Tibial nerve (tissue), 4 donors: ENCODE measurements at places on chromosomes 12 and 14.

DNA sequence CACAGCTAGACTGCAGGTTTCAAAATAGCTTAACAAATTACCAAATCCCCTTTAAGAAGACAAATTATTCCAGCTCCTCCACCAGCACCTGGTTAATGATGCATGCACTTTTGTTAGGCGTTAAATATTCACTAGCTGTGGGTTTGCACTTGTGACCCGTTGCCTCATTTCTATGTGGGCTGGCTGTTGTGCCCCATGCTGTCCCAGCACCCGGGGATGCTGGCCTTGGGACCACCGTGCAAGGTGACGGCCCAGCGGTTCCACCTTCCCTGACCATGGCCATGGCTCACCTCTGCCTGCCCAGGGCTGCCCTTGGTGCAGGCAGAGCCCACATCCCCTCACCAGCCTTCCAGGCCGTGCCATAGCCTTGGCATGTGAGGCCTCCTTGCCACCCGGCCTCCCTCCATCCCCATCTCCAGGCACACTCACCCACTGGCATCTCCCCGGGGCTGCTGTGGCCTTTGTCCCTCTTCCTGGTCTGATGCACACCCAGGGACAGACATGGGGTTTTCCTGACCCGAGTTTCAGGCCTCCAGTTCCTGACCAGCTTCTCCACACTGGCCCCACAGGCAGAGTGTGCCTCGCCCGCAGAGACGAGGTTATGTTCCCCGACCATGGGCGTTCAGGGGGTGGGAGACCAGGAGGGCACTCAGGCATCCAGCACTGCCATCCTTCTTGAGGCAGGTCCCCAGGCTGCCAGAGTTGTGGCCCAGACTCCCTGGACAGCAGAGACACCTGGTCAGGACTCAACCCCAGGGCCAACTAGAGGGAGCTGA is 20.3 kb upstream of the C14orf180 start:
- no peak for DNase-seq
- no peak overlapping the region for H3K27ac ChIP-seq
- no peaks in the 10 kb centered on the region for H3K36me3 ChIP-seq
- no peak overlapping the region for H3K4me3 ChIP-seq
- H3K4me1 ChIP-seq = no peaks in the 10 kb centered on the region
- peaks cover 11% of the 10 kb centered on the region for H3K27me3 ChIP-seq

DNA sequence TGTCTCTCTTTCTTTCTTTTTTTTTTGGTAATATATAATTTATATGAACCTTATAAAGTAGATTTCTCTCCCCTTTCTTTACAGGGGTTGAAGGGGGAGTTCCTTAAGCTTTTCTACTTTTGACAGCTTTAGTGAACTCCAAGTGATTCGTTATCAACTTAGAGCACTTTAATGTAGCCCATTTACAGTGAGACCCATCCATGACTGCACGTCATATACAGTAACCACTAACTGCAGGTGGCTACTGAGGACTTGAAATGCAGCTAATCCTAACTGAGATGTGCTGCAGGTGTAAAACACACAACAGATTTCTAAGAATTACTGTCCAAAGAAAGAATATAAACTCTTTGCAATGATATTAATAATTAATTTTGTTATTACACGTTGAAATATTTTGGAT is 582 bp downstream of the LRRIQ1 start:
- DNase-seq = no peak
- H3K27ac ChIP-seq = no peak overlapping the region
- H3K36me3 ChIP-seq = no peaks in the 10 kb centered on the region
- no peaks in the 10 kb centered on the region for H3K4me1 ChIP-seq
- peak overlapping the region; percentile 41 for H3K4me3 ChIP-seq
- no peaks in the 10 kb centered on the region for H3K27me3 ChIP-seq

DNA sequence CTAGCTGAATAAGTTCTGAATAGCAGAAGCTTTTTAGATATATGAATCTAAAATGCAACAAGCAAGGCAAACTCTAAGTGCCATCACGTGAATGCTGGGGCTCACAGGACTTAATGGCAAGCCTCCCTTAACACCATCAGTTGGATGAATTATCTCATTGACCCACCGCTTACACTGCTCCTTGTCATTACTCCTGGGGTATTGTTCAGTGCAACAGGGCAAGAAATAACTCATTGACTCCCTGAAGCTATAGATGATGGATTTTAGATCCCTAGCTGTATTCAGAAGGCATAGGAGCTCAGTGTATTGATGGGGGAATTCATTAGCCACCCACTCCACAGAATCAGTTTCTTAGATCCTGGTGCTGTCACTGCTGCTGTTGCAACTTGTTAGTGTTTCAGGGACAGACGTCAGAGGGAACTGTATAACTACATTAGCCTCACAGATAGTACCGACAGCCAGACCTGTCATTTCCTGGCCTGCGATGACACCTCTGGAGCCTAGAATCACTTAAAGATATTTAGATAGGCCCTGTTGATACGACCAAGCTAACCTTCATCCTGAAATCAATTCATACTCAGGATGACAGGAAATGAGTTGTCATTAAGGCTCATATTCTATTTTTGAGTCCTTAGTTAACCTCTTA is 735.3 kb downstream of the DIO2 start:
- no peak overlapping the region for H3K27ac ChIP-seq
- H3K36me3 ChIP-seq = no peaks in the 10 kb centered on the region
- H3K4me3 ChIP-seq = no peak overlapping the region
- H3K27me3 ChIP-seq = no peaks in the 10 kb centered on the region
- H3K4me1 ChIP-seq = no peaks in the 10 kb centered on the region

- peaks cover 19% of the 10 kb centered on the region for H3K4me1 ChIP-seq
- DNase-seq = no peak
- H3K4me3 ChIP-seq = no peak overlapping the region
- H3K27me3 ChIP-seq = no peaks in the 10 kb centered on the region
- H3K36me3 ChIP-seq = no peaks in the 10 kb centered on the region
Observed at GRCh38 chr12:103774977-103775560, 66.0 kb downstream of the NT5DC3 start.

GRCh38 chr12:5505751-5506150 is 73.8 kb downstream of the NTF3 start:
- H3K4me3 ChIP-seq = no peak overlapping the region
- H3K27me3 ChIP-seq = no peaks in the 10 kb centered on the region
- no peak for DNase-seq

GRCh38 chr12:104570174-104570907 is 113.6 kb downstream of the CHST11 start:
- no peak overlapping the region for H3K4me3 ChIP-seq
- H3K4me1 ChIP-seq = peaks cover 2% of the 10 kb centered on the region
- no peaks in the 10 kb centered on the region for H3K36me3 ChIP-seq
- H3K27ac ChIP-seq = no peak overlapping the region
- no peaks in the 10 kb centered on the region for H3K27me3 ChIP-seq

GRCh38 chr12:120181991-120182631 is 12.4 kb downstream of the GCN1 start:
- H3K4me3 ChIP-seq = no peak overlapping the region
- peaks cover under 1% of the 10 kb centered on the region for H3K36me3 ChIP-seq
- H3K27me3 ChIP-seq = no peaks in the 10 kb centered on the region
- no peaks in the 10 kb centered on the region for H3K4me1 ChIP-seq
- H3K27ac ChIP-seq = no peak overlapping the region
- DNase-seq = no peak

DNA sequence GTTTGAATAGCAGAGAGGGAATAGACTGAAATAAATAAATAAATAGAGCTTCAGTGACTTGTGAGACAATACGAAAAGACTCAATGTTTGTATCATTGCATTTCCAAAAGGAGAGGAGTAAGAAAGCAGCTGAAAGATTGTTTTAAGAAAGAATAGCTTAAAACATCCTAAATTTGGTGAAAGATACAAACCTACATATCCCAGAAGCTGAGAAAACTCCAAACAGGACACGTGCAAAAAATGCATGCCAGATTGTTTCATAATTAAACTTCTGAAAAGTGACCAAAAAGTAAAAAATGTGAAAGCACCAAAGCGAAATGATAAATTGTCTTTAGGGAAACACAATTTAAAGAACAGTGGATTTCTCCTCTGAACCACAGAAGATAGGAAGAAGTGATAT is 711.0 kb downstream of the AACS start:
- no peaks in the 10 kb centered on the region for H3K27me3 ChIP-seq
- H3K36me3 ChIP-seq = no peaks in the 10 kb centered on the region
- H3K27ac ChIP-seq = no peak overlapping the region
- H3K4me3 ChIP-seq = no peak overlapping the region
- H3K4me1 ChIP-seq = no peaks in the 10 kb centered on the region

DNA sequence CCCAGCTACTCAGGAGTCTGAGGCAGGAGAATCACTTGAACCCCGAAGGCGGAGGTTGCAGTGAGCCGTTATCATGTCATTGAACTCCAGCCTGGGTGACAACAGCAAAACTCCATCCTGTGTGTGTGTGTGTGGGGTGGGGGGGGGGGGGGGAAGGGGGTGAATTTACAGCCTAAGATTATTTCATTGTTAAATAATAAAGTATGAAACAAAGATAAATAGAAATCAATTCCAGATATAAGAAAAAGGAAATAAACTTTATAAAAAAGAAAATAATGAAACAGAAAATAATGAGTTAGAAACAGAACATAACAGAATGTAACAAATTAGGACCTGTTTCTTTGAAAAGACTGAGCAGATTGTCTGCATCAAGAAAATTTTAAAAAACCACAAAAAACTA is 83.5 kb downstream of the INSM2 start:
- no peaks in the 10 kb centered on the region for H3K4me1 ChIP-seq
- no peak for DNase-seq
- H3K27me3 ChIP-seq = no peaks in the 10 kb centered on the region
- H3K36me3 ChIP-seq = peaks cover 68% of the 10 kb centered on the region
- no peak overlapping the region for H3K4me3 ChIP-seq

DNA sequence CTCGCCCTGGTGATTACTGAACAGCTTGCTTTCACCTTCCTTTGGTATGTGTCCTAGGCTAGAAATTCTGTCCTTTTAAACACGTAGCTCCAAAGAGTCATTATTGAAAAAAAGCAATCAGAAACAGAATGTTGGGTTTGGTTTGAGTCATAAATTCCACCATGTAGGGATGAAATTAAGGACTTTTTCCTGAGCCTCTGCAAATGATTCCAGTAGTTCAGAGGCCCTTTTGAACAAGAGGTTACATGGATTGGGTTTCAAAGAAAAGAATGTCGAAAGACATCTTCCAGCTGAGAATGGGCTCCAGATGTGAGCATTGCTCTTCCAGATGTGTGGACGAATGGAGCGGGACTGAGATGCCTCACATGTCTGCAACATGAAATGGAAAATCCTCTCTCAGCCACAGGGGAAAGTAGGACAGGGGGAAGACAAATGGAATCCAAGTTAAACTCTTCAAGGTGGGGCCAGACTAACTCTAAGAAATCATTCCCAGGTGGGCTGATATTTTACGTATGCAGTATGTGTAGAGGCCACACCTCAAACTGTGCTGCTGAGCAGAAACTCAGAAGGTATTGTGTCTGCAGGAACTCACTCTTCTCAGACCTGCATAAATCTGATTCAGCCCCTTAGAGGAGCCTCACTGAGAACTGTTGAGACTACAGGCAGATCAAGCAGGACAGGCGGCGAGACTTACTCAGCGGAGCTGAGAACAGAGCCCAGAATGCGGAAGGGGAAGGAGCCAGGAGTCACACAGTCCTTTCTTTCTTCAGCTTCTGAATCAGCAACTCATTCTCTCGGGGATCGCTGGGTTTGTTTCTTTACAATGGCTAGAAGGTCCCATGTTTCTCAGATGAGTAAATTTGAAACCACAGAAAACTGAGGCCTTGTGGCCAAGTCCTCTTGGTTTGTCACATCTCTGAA is 23.3 kb upstream of the EMP1 start:
- no peak overlapping the region for H3K4me3 ChIP-seq
- H3K4me1 ChIP-seq = peaks cover 17% of the 10 kb centered on the region
- H3K36me3 ChIP-seq = no peaks in the 10 kb centered on the region
- H3K27ac ChIP-seq = peak overlapping the region; percentile 81
- DNase-seq = peak; percentile 79

- no peak for DNase-seq
- no peak overlapping the region for H3K27ac ChIP-seq
- no peaks in the 10 kb centered on the region for H3K4me1 ChIP-seq
- no peaks in the 10 kb centered on the region for H3K27me3 ChIP-seq
Observed at GRCh38 chr14:27938392-27938791, 828.2 kb upstream of the FOXG1 start.

DNA sequence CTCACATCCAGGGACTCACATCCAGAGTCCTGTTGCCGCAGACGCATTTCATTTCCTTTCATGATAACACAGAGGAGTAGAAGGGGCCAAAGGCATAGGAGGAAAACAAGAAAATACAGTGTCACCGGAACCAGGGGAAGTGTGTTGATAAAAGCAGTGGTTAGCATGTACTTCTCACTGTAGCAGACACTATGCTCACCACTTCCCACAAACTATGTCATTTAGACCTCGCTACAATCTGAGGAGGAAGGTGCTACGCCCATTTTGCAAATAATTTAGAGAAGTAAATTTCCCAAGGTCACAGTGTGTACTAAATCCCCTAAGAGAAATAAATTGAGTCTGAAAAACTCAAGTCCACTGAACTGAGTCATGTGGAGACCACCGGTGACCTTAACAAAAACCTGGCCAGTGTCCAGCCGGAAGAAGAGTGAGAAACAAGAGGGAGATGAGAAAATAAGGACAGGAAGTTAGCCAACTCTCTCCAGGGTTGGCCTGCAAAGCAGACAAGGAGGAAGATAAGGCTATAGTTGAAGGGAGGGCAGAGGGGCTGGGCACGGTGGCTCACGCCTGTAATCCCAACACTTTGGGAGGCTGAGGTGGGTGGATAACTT is 25.8 kb upstream of the TMCC3 start:
- H3K4me1 ChIP-seq = peaks cover 38% of the 10 kb centered on the region
- DNase-seq = peak; percentile 74
- H3K36me3 ChIP-seq = no peaks in the 10 kb centered on the region
- peak overlapping the region; percentile 46 for H3K27ac ChIP-seq
- no peaks in the 10 kb centered on the region for H3K27me3 ChIP-seq

GRCh38 chr14:82182646-82183045 is 649.0 kb upstream of the SEL1L start:
- H3K4me3 ChIP-seq = no peak overlapping the region
- no peak overlapping the region for H3K27ac ChIP-seq
- DNase-seq = no peak
- no peaks in the 10 kb centered on the region for H3K27me3 ChIP-seq
- no peaks in the 10 kb centered on the region for H3K36me3 ChIP-seq
- H3K4me1 ChIP-seq = no peaks in the 10 kb centered on the region

- no peaks in the 10 kb centered on the region for H3K27me3 ChIP-seq
- H3K4me1 ChIP-seq = no peaks in the 10 kb centered on the region
Observed at GRCh38 chr14:84482256-84483071, 1047.5 kb upstream of the FLRT2 start.
